ENCODE measurements at places on chromosomes 7 and 10. TPM values are rescaled to one million over a fixed set of nuclear protein-coding genes. Genes with fewer than 3 reads are reported as not detected.

IFIT1B gene
- total RNA-seq: not detected

DNA sequence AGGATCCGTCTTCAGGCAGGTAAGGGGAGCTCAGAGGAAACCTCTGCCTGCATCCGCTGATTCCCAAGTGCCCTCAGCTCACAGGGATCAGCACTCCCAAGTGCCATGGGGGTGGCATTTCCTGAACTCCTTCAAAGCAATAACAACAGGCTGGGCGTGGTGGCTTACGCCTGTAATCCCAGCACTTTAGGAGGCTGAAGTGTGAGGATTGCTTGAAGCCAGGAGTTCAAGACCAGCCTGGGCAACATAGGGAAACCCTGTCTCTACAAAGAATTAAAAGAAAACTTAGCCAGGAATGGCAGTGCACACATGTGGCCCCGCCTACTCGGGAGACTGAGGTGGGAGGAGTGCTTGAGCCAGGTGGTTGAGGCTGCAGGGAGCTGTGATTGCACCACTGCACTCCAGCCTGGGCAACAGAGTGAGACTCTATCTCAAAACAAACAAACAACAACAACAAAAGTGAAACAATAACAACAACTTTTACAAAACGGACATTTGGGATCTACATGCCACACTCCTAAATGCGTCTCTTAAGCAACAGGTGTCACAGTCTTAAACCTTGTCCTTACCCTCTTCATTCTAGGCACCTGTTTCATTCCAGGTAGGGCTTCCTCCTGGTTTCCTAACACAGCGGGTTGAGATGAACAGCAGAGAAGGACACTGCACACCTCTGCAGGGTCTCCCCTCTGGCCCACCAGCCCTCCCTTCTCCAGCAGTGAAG, 73.8 kb downstream of the PAXIP1 start:
- peak overlapping the region; percentile 85 for H3K27ac ChIP-seq
- no peak for DNase-seq
- H3K4me1 ChIP-seq: peaks cover 18% of the 10 kb centered on the region

DNA sequence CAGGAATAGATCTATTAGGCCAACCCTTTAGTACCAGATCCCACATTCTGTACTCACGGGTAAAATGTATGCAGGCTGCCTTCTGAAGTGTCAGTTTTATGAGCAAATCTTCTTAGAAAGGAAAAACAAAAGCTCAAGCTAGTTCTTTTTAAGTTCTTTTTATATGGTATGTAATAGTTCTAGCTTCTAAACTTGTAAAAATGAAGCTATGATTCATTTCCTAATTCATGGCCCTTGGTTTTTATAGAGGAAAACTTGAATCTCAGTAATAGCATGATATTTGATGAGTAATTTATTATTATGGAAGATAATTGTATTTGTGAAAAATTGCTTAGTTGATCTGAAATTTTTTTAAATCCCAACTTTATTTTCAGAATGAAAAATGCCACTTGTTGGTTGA, 54.3 kb downstream of the SLK start:
- no peak for DNase-seq
- H3K27ac ChIP-seq: no peak overlapping the region
- no peaks in the 10 kb centered on the region for H3K27me3 ChIP-seq
- H3K4me3 ChIP-seq: no peak overlapping the region

- no peak for DNase-seq
- H3K27me3 ChIP-seq: no peaks in the 10 kb centered on the region
- peaks cover 10% of the 10 kb centered on the region for H3K36me3 ChIP-seq
Measured at GRCh38 chr7:131072505-131073091, 255.1 kb upstream of the MKLN1 start.

- DNase-seq: no peak
- H3K27ac ChIP-seq: no peak overlapping the region
- H3K27me3 ChIP-seq: no peaks in the 10 kb centered on the region
- no peaks in the 10 kb centered on the region for H3K4me1 ChIP-seq
- no peaks in the 10 kb centered on the region for H3K36me3 ChIP-seq
Measured at GRCh38 chr10:107072028-107072427, 92.5 kb downstream of the SORCS1 start.

GRCh38 chr10:126917375-126917774, 12.1 kb downstream of the DOCK1 start:
- no peak overlapping the region for H3K27ac ChIP-seq
- DNase-seq: peak; percentile 35
- no peaks in the 10 kb centered on the region for H3K27me3 ChIP-seq

TMEM273 gene
- 29.0 TPM for total RNA-seq

SLC16A9 gene
- total RNA-seq: 1.1 TPM

- no peak for DNase-seq
- H3K4me3 ChIP-seq: no peak overlapping the region
- no peaks in the 10 kb centered on the region for H3K36me3 ChIP-seq
- H3K27me3 ChIP-seq: no peaks in the 10 kb centered on the region
- H3K4me1 ChIP-seq: peaks cover 62% of the 10 kb centered on the region
- H3K27ac ChIP-seq: peak overlapping the region; percentile 34
Measured at GRCh38 chr7:116494472-116494871, 5.1 kb upstream of the CAV2 start.

DNA sequence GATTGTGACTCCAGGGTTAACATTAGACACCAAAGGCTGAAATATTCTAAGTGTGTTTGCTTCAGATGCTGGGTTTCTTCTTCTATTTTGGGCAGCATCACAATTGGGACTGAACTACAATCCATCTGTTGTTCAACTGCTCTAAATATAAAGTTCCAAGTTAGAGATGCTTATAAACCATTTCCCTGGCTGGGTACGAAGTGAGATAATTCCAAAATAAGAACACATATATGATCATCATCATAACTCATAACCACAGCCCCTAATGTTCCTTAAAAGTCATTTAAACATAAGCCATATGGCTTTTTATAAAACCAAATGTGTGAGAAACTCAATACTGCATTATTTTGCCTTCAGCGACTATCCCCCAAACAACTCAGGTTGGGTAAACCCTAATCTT, 28.8 kb downstream of the DNA2 start:
- H3K27me3 ChIP-seq: no peaks in the 10 kb centered on the region
- H3K4me3 ChIP-seq: no peak overlapping the region
- no peak overlapping the region for H3K27ac ChIP-seq
- H3K36me3 ChIP-seq: no peaks in the 10 kb centered on the region
- DNase-seq: no peak

DNA sequence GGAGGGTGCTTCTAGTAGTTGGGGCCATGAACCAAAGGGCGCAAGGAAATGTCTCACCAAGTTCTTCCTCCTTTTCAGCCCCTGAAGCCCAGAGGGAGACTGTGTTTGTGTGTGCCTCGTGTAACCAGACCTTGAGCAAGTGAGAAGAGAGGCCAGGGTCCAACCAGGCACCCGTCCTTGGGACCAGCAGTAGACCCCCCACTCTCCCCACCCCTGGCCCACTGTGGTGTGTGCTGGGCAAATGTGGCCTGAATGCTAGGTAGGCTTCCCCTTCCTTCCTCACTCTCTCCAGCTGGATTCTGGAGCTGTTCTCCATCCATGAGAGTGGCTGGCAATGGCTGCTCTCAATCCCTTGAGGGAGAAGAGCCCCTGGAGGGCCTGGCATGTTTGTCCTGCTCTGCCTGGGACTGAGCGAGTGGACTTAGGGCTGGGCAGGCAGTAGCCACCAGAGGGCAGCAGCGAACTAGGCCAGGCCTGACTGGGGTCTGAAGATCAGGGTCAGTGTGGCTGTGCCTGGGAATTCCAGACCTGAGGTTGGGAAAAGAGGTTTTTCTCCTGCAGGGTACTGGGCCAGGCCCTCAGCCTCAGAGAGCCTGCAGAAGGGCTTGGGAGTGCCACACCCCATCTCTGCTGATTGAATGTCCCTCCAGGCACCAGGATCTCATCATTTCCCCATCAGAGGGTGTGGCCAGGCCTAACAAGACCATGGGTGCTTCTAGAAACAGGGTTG, 12.5 kb downstream of the SFRP5 start:
- peaks cover 72% of the 10 kb centered on the region for H3K36me3 ChIP-seq
- H3K27me3 ChIP-seq: no peaks in the 10 kb centered on the region
- H3K4me3 ChIP-seq: no peak overlapping the region
- H3K4me1 ChIP-seq: peaks cover 13% of the 10 kb centered on the region
- peak; percentile 60 for DNase-seq

GRCh38 chr10:124539935-124540641, 78.5 kb downstream of the LHPP start:
- H3K27ac ChIP-seq: no peak overlapping the region
- H3K27me3 ChIP-seq: no peaks in the 10 kb centered on the region
- H3K4me1 ChIP-seq: peaks cover 23% of the 10 kb centered on the region
- H3K4me3 ChIP-seq: no peak overlapping the region

DNA sequence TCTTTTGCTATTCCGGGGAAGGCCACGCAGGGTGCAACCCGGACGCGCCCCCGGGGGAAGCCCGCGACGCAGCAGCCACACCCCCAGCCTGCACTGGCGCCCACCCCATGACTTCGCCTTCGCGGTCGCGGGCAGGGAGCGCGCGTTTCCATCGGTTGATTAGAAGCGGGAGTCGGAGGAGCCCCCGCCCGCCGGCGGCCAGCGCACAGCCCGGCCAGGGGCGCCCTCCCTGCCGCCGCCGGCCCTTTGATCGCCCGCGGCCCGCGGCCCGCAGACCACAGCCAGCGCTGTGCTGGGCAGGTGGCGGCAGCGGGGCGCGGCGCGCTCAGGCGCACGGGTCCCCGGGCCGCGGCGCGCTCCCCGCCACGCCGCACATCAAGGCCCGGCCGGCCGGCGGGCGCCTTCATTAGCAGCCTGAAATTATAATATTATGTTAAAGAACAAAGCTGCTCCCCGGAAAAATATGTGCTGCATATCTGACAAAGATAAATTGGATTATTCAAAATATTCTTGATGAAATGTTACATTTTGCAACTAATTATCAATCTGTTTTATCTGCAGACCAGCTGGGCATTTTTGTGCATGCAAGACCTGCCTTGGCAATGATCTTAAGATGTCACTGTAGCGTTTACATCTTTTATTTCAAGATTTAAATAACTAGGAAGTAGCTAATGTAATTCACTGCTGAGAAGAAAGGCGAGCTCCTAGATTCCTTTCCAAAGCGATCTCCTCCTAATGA, 160.7 kb upstream of the MKI67 start:
- peak overlapping the region; percentile 27 for H3K4me3 ChIP-seq
- no peaks in the 10 kb centered on the region for H3K36me3 ChIP-seq
- no peaks in the 10 kb centered on the region for H3K4me1 ChIP-seq
- DNase-seq: no peak
- H3K27me3 ChIP-seq: peaks cover 92% of the 10 kb centered on the region

MAGI2 gene
- 4.5 TPM for total RNA-seq

DNA sequence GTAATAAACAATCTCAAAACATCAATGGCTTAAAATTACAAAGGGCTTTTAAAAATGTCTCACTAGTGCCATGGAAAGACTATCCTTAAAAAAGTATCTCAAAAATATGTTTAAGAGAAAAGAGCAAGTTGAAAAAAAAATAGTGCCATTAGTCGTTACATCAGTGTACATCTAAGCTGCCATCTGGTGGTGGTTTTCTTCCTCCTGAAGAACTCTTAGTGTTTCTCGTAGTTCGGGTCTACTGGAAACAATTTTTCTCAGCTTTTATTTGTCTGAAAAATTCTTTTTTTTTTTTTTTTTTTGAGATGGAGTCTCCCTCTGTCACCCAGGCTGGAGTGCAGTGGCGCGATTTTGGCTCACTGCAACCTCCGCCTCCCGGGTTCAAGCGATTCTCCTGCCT, 5.9 kb upstream of the GARIN1A start:
- no peak for DNase-seq
- no peaks in the 10 kb centered on the region for H3K4me1 ChIP-seq
- no peak overlapping the region for H3K4me3 ChIP-seq

GRCh38 chr10:51462076-51462779, 237.2 kb downstream of the CSTF2T start:
- no peak for DNase-seq
- peak overlapping the region; percentile 47 for H3K27ac ChIP-seq
- no peaks in the 10 kb centered on the region for H3K27me3 ChIP-seq
- no peak overlapping the region for H3K4me3 ChIP-seq
- no peaks in the 10 kb centered on the region for H3K36me3 ChIP-seq

DNA sequence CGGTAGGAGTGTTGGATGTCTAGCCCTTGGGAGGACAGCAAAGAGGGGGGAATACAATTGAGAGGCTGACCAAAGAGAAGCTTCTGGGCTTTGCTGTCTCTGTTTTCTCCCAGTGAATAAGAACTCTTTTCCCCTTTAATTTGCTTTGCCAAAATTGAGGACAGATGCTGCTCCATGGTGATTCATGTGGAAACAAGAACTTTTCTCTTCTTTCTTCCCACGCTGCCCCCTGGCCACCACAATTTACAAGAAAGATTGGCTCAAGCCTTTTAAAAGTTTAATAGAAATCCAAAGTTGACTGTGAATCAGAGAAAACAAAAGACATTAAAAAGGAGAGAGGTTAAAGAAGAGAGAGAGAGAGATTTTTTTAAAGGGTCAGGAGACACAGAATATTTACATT, 49.0 kb downstream of the PRR15 start:
- no peaks in the 10 kb centered on the region for H3K36me3 ChIP-seq
- H3K27me3 ChIP-seq: peaks cover 8% of the 10 kb centered on the region
- H3K4me3 ChIP-seq: no peak overlapping the region
- no peak overlapping the region for H3K27ac ChIP-seq
- no peak for DNase-seq

DNA sequence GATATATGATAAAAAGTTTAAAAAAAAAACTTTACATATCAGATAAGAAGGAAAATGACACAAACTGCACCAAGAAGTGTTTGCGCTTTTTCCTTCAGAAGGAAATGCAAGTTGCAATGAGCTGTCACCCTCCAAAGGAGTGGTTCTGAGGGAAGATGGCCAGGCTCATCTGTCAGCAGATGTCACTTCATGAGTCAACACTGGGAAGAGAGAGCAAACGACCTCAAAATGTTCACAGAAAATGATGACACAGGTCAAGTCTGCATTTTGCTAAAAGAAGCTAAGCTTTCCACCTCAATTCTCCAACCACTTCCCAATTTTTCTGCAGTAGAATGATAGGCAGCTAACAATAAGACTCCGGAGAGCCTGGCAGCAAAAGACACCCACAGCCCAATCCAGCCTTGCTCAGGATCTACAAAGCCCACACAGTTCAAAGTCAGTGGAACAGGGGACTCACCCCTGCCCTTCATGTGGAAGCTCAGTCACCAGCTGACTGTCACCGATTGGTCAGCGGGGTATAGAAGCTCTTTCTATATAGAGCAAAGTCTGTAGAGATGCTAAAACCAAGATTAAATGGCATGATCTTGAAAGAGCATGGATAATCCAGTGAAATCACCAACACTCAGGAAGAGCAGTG, 155.1 kb upstream of the NEBL start:
- DNase-seq: no peak
- no peaks in the 10 kb centered on the region for H3K4me1 ChIP-seq
- no peak overlapping the region for H3K4me3 ChIP-seq
- H3K27ac ChIP-seq: no peak overlapping the region

DNA sequence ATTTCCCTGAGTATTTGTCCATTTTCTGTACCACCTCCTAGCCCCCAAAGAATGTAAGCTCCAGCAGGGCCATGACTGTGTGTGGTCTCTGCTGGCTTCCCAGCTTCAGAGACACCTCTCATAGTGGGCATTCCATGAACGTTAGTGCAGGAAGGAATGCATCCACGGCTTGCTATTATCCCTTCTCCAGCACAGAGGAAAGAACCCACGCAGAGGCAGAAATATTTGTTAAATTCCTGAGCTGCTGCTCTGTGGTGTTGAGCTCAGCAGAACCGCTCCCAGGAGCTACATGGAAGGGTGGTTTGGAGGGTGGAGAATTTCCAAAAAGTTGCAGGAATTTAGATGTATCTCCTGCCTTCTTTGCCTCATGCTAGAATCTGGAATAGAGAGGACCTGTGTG, 275.2 kb downstream of the POU6F2 start:
- no peak overlapping the region for H3K4me3 ChIP-seq
- H3K36me3 ChIP-seq: no peaks in the 10 kb centered on the region
- H3K27ac ChIP-seq: no peak overlapping the region
- H3K27me3 ChIP-seq: peaks cover 22% of the 10 kb centered on the region
- no peaks in the 10 kb centered on the region for H3K4me1 ChIP-seq
- no peak for DNase-seq

- no peaks in the 10 kb centered on the region for H3K36me3 ChIP-seq
Measured at GRCh38 chr10:122349758-122350369, 24.6 kb upstream of the PLEKHA1 start.
